ENCODE measurements at places on chromosomes 11 and 22. TPM values are rescaled to one million over a fixed set of nuclear protein-coding genes. Genes with fewer than 3 reads are reported as not detected.
A peak's percentile ranks its signal among the peaks of the same experiment; 100 is the strongest.

DNA sequence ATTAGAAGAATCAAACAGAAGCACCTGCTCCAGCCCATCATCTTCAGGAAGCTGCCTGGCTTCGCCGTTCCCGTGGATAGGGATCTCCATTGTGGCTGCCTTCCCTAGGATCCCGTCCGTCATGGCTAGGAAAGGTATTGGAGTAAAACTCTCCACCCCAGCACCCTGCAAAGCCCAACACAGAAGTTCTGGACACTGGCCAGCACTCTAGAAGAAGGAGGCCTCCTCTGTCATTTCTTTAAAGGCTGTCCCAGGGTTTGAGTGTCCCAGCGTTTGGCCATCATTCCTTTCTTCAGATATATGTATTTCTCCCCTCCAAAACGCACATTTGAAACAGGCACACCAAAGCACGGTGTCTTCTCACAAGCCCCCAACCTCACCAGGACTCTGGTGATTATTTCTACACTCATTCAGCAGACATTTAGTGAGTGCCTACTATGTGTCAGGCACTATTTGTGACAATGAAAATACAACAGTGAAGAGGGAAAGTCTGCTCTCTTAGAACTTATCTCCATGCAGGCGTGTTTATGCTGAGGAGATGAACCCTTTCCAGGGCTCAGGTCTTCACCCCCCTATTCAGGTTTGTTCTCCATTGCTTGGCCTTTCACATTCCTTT lies 724 bp downstream of the ARFIP2 start:
- no peak overlapping the region for H3K27ac ChIP-seq
- DNase-seq, result no peak
- peak overlapping the region; percentile 83 for H3K4me3 ChIP-seq

DNA sequence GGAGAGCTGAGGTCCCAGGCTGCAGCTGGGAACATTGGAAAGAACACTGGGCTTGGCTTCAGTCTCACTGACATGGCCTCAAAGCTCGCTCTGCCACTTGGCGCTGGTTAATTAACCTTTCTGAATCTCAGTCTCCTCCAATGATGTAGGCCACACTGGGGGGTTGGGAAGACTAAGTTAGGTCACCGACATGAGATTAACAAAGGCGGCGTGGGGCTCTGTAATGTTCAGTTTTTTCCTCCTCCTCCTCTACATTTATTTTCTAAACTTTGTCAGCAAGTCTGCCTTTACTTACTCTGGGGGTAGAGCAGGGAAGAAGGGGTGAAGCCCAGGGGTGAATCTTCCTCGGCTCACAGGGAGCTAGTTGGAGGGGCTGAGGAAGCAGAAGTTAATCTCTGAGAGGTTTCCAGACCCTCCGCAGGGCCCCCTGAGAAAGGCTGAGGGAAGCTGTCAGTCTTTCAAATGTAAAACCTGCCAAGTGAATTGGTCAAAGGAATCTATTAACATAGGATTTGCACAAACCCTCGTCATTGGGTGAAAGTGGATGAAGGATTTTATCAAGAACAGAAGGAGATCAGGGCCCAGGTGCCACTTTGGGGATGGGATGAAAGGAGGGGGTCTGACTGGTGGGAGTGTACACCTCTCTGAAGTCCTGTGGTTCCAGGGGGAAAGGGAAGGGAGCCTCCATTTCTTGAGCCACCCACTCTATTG lies 32.1 kb upstream of the TENM4 start:
- H3K4me3 ChIP-seq, result peak overlapping the region; percentile 28
- peak; percentile 73 for DNase-seq
- H3K4me1 ChIP-seq, result peaks cover 41% of the 10 kb centered on the region
- H3K27me3 ChIP-seq, result no peaks in the 10 kb centered on the region
- no peaks in the 10 kb centered on the region for H3K36me3 ChIP-seq

GRCh38 chr11:66237867-66238266 lies 30.6 kb upstream of the RAB1B start:
- H3K4me1 ChIP-seq, result no peaks in the 10 kb centered on the region
- H3K27ac ChIP-seq, result no peak overlapping the region

- DNase-seq, result no peak
- no peaks in the 10 kb centered on the region for H3K36me3 ChIP-seq
- no peaks in the 10 kb centered on the region for H3K27me3 ChIP-seq
- H3K27ac ChIP-seq, result no peak overlapping the region
- H3K4me1 ChIP-seq, result no peaks in the 10 kb centered on the region
These were observed 82.0 kb downstream of the INSC start for GRCh38 chr11:15196704-15197103.

DNA sequence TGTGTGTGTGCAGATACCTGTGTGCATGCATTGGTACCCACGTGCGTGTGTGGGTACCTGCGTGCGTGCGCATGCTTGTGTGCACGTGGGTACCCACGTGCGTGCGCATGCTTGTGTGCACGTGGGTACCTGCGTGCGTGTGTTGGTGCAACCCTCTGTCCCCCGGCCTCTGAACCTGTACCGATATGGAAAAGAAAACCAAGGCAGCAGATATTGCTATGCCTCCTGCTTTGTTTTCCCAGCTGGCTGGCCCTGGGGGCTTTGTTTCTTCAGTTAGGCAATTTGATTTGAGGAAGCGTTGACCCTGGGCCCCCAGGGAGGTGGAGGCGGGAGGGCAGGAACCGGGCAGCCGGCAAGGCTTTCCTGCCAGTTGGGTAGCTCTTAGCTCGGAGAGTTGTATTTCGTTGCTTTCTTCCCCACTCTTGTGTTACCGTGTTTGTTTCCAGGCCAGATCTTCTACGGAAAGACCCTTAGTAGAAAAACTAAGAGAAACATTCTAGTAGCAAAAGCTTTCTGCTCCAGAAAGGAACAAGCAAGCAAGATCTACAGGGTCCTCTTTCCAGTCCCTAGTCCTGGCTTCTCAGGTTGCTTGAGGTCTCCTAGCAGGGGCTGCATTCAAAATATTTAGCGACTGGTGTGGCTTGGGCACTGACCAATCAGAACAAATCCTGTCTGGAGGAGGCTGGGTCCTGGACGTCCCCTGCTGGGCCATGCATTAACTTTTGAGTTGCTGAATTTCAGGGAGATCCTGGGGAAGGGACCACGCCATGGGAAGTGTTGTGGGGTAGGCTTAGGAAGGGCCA lies 26.3 kb upstream of the SORL1-AS1 start:
- H3K27me3 ChIP-seq, result no peaks in the 10 kb centered on the region
- H3K36me3 ChIP-seq, result no peaks in the 10 kb centered on the region

The DAGLA gene
- 1.1 TPM for total RNA-seq

Data from neural progenitor cell (in vitro differentiated cells).